Vagina (tissue), 2 donors: ENCODE measurements at places on chromosomes 5 and 9. TPM values are rescaled to one million over a fixed set of nuclear protein-coding genes. Genes with fewer than 3 reads are reported as not detected.

ARHGEF37 gene
- total RNA-seq, result 17.7 TPM

CLIC3 gene
- total RNA-seq, result 23.6 TPM

PCDHB12 gene
- total RNA-seq, result 2.5 TPM

SLC1A3 gene
- total RNA-seq, result 18.9 TPM

MYOT gene
- 5.4 TPM for total RNA-seq

SPATA31A7 gene
- not detected for total RNA-seq

TPPP gene
- 4.7 TPM for total RNA-seq

CHSY3 gene
- total RNA-seq, result 3.9 TPM

SOHLH1 gene
- total RNA-seq, result not detected

TAF11L14 gene
- total RNA-seq, result not detected

KCNIP1 gene
- not detected for total RNA-seq

CARD6 gene
- total RNA-seq, result 12.3 TPM

PPP1R26 gene
- total RNA-seq, result 7.9 TPM

IQGAP2 gene
- total RNA-seq, result 8.6 TPM

LURAP1L gene
- total RNA-seq, result 14.5 TPM

PCDHB9 gene
- 3.7 TPM for total RNA-seq

MOB3B gene
- total RNA-seq, result 11.0 TPM

LTC4S gene
- 10.6 TPM for total RNA-seq

ARHGEF28 gene
- total RNA-seq, result 41.0 TPM

OR1J2 gene
- total RNA-seq, result not detected

ADAMTS2 gene
- 17.4 TPM for total RNA-seq

ACOT12 gene
- not detected for total RNA-seq

MELK gene
- total RNA-seq, result 2.9 TPM

ISL1 gene
- 25.0 TPM for total RNA-seq

C5orf34 gene
- total RNA-seq, result not detected

TNFSF15 gene
- 0.74 TPM for total RNA-seq

LAMC3 gene
- 13.3 TPM for total RNA-seq

TAF1L gene
- not detected for total RNA-seq

CDH6 gene
- 5.2 TPM for total RNA-seq

MSX2 gene
- 1.2 TPM for total RNA-seq

C9orf50 gene
- total RNA-seq, result not detected

WNK2 gene
- 24.8 TPM for total RNA-seq

C9 gene
- total RNA-seq, result not detected

BTNL9 gene
- 34.1 TPM for total RNA-seq

PCDHB4 gene
- 8.3 TPM for total RNA-seq

MEGF10 gene
- 0.74 TPM for total RNA-seq

GRHPR gene
- 134 TPM for total RNA-seq
